ENCODE measurements at places on chromosomes 1 and 21.

- DNase-seq, result no peak
Measured at GRCh38 chr1:15802234-15802965, 5.0 kb downstream of the UQCRHL start.

GRCh38 chr1:211697356-211697755, 21.9 kb upstream of the NEK2 start:
- no peak for DNase-seq

DNA sequence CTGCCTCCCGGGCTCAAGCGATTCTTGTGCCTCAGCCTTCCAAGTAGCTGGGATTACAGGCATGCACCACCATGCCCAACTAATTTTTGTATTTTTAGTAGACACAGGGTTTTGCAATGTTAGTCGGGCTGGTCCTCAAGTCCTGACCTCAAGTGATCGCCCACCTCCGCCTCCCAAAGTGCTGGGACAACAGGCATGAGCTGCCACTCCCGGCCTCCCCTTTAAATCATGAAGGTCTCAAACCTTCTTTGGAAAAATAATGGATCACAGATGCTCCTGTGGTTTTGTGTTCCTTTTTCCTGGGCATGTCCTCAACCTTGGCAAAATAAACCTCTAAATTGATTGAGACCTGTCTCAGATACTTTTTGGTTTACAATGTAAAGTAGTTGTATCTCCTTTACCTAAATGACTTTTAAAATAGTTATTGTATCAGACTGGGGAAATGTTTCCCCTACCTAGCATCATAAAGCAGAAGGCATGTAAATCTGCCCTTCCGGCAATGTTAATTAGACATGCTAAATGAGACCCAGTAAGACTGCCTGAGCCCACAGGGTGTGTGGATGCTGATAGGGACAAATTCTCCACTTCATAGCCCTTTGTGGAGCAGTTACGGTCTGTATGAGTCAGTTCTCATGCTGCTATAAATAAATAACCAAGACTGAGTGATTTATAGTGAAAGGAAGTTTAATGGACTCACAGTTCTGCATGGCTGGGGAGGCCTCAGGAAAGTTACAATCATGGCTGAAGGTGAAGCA, 27.8 kb downstream of the CBR1 start:
- DNase-seq, result no peak

GRCh38 chr1:33468011-33468410, 4.4 kb upstream of the ZSCAN20 start:
- no peak for DNase-seq

DNA sequence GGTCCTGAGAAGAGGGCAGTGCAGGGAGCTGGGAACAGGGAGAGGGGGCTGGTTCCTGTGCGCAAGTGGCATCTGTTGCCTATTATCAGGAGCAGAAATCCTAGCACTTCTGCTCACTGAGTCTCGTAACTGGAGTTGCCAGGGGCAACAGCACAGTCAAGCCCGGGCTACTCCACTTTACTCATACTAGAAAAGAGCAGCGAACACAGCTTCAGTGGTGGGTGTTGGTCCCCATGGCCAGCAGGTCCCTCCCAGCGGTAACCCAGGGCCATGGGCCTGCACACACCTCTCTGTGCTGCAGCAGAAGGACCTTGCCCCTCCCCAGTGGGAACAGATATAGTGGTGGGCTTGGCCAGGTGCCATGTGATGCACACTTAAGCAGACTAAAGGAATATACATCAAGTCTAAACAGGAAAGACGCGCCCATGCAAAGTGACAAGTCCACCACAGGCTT, 8.5 kb downstream of the PYCR2 start:
- DNase-seq, result no peak

DNA sequence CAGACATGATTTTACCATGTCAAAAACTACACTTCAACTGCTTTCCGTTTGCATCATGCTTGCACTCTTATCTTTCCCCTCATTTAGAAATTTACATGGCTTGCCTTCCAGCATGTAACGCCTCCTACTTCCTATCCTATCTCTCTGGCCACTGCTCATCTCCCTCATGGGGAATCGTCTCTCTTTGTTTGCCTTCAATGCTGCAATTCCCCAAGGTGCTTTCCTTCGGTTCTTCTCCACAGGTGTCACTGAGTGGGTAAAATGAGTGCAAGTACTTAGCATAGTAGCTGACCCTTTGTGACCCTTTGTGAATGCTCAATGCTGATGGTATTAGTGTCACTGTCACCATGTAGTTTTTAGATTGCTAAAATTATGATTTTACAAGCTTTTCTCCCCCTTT, 63.1 kb downstream of the APP start:
- DNase-seq, result no peak

Data from activated T-cell treated with anti-CD3 and anti-CD28 coated beads for 48 hours (primary cell).